ENCODE measurements at places on chromosomes 2 and 18.

DNA sequence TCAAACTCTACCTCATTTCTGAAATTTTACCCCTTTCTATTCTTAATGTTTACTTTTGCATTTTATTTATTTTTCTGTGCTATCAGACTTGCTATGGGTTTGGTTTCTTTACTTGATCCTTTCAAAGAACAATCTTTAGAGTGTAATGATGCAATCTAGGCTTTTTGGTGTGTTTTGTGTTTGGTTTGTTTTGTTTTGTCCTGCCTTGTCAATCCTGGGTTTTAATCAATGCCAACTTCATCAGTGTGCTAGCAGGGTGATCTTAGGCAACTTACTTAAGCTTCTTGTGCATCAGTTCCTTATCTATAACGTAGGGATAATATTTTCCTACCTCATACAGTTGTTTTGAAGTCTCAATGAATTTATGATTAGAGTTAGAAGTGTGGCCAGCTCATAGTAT lies 350.4 kb downstream of the NR4A2 start:
- no peak for DNase-seq

DNA sequence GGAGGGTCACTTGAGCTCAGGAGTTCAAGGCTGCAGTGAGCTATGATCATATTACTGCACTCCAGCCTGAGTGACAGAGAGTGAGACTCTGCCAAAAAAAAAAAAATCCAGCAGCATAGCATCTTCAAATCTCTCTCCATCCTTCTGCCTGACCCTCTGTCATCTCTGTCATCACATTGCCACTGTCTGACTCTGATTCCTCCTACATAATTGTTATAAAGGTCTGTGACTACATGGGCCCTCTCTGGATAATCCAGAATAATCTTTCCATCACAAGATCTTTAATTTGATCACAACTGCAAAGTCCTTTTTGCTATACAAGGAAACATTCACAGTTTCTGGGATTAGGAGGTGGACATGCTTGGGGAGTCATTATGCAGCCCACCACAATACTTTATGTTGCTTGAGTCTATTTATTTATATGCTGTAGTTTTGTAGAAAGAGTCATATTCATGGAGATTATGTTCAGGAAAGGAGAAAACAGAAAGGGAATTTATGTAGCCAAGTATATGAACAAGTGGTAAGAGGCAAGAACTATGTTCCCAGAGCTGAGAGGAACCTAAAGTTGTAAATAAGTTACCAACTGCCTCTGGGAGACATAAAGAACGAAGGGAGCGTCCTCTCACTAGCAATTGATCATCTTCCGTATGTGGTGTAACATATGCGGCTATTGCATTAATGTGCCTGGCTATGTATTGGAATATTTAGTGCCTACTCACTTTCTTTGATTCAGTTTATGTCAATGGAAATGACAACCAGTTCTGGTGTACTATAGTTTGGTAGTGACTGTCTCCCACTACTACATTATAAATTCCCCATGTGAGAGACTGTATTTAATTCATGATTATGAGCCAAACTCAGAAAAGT lies 21.5 kb downstream of the RND3 start:
- no peak for DNase-seq

DNA sequence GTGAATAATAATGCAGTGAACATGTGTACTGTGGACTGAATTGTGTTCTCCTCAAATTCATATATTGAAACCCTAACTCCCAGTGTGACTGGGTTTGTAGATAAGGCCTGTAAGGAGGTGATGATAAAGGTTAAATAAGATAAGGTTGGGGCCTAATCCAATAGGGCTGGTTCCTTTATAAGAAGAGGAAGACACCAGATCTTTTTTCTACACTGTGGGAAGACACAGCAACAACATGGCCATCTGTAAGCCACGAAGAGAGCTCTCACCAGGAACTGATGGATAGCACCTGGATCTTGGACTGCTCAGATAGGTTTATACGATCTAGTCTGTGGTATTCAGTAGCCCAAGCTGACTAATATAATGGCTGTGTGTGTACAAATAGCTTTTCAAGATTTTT lies 66.8 kb downstream of the BMPR2 start:
- DNase-seq = no peak

GRCh38 chr18:33761363-33761762 lies 183.3 kb downstream of the ASXL3 start:
- peak; percentile 20 for DNase-seq

GRCh38 chr2:101597347-101597944 lies 100.1 kb upstream of the MAP4K4 start:
- DNase-seq = no peak

GRCh38 chr2:111095434-111095833 lies 25.3 kb upstream of the BCL2L11 start:
- DNase-seq = no peak

GRCh38 chr2:84865181-84865783 lies 15.6 kb downstream of the TRABD2A start:
- no peak for DNase-seq

DNA sequence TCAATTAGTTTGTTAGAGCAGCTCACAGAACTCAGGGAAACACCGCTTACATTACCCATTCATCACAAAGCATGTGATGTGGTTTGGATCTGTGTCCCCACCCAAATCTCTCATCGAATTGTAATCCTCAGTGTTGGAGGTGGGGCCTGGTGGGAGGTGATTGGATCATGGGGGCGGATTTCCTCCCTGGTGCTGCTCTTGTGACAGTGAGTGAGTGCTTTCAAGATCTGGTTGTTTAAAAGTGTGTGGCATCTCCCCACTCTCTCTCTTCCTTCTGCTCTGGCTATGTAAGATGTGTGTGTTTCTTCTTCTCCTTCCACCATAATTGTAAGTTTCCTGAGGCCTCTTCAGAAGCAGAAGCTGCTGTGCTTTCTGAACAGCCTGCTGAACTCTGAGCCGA lies 63.5 kb upstream of the AGPS start:
- DNase-seq = no peak

GRCh38 chr2:165697748-165698443 lies 96.2 kb downstream of the GALNT3 start:
- no peak for DNase-seq

- no peak for DNase-seq
These were observed 114.8 kb upstream of the PKDCC start for GRCh38 chr2:41933046-41933420.

- DNase-seq = no peak
These were observed 60.0 kb upstream of the OTOF start for GRCh38 chr2:26537826-26538475.

DNA sequence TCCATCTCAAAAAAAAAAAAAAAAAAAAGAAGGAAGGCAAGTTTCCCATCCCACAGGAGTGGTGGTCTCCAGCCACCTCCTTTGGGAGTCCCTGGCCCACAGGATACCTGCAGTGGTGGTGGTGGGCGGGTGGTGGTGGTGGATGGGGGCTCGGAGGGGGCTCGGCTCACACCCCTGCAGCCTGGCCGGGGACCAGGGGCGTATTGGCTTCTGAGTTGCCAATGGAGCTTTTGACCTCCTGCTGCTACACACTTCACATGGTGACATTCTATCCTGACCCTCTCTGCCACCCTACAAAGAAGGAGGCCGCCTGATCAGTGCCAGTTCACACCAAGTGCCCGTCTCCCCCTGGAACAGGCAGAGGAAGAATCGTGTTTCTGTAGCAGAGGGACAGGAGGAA lies 119.6 kb downstream of the NFATC1 start:
- no peak for DNase-seq

DNA sequence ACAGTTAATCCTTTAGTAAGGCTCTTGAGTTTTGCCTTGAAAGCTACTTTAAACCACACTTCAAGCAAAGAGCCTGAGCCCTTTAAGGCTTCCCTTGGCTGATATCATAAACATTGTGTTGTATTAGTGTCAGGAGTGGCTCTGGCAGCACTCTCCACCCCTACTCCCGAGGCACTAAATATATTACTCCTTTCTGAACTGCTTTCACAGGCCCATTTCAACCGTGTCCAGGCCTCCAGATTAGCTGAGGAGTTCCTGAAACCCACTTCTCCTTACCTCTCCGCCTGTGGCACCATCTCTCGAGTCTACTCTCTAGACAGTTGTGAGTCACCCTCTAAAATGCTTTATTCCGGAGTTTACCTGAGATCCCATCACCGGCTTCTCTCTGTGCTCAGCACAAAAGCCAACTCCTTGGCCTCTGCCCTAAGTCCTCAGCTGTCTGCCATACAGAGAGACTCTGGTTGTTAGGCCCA lies 14.4 kb upstream of the STON1 start:
- no peak for DNase-seq

DNA sequence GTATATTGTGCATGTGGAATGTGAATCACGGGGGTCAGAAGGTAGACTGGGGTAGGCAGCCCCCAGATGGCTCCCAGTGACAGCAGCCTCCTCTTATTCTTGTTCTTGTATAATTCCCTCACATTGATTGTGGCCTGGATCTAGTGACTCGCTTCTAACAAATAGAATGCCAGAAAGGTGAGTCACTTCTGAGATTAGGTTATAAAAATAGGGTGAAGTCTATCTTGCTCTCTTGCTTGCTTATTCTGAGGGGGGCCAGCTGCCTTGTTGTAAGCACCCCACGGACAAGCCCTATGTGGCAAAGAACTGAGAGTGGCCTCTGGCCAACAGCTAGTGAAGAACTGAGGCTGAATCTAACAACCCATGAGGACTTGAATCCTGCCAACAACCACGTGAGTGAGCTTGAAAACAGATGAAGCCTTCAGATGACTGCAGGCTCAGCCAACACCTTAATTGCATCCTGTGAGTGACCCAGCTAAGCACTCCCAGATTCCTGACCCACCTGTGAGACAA lies 15.6 kb upstream of the RMND5A start:
- no peak for DNase-seq

DNA sequence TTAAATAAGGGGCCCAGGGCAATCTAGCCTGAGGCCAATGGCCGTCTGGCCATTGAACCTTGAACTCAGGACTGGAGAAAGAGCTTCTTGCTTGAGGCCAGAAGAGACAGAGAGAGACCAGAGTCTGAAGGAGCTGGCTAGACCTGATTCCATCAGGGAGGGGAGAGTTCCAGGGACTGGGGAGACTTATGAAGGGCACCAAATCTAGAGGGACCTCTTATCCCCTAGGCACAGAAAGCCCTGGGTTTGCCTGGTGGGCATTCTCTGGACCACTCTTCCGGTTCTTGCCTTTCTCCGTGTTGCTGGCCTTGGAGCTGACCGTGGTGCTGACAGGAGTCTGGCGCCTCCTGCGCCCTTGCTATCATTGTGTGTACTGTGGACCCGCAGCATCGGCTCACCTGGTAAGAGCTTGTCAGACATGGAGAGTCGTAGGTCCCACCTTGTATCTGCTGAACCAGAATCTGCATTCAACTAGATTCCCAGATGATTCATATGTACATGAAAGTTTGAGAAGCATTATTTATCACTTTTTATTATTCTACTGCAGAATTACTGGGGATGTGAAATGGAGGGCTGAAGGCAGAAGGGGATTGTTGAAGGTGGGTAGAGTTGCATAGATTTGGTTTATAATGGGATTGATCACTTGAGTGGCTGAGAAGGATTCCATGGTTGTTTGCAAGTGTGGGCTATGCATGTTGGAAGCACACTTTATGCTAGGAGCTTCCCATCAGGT lies 4.3 kb upstream of the TRPM8 start:
- no peak for DNase-seq

DNA sequence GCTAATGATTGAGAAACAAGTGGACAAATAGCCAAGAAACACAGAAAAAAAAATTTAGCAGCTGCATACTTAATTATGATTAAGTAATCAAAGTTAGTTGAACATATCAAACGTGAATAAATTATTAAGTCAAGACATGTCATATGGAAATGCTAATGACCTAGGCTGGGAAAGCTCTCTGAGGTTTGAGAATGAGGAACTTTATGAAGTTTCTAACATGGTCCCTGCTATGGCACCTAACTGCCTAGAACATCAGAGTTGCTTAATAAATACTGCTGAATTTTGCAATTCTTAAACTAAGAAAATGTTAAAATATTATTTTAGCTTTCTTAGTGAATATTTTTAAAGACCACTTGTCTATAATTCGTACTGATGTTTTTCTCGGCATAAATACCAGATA lies 99.8 kb downstream of the AFF3 start:
- DNase-seq = no peak

- DNase-seq = no peak
These were observed 160.5 kb upstream of the STK17B start for GRCh38 chr2:196331851-196332250.

GRCh38 chr2:168118733-168119514 lies 128.5 kb downstream of the STK39 start:
- DNase-seq = no peak

- DNase-seq = no peak
These were observed 127.5 kb downstream of the DTNB start for GRCh38 chr2:25545899-25546298.

GRCh38 chr2:160984426-160985077 lies 175.7 kb upstream of the TANK start:
- DNase-seq = no peak

DNA sequence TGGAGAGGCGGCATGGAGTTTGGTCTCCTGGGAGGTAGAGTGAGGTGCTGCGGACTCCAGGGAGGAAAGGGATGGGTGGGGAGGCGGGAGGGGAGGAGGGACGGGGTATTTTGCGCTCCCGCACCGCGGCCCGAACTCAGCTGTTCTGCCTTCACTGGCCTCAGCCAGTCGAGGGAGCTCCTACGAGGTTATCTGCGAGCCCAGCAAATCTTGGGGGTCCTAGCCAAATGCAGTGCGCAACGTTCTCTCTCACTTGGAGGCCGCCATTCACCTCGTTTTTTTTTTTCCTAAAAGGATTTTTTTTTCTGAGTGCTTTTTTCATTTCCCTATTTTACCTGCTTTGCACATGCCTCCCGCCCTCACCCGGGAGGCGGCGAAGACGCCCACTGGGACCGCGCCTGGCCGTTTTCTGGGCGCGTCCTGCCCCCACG lies 877 bp upstream of the BCL2L11 start:
- no peak for DNase-seq

GRCh38 chr2:196205011-196205766 lies 33.8 kb upstream of the STK17B start:
- DNase-seq = no peak

GRCh38 chr2:23901966-23902846 lies 24.7 kb downstream of the ATAD2B start:
- DNase-seq = no peak

DNA sequence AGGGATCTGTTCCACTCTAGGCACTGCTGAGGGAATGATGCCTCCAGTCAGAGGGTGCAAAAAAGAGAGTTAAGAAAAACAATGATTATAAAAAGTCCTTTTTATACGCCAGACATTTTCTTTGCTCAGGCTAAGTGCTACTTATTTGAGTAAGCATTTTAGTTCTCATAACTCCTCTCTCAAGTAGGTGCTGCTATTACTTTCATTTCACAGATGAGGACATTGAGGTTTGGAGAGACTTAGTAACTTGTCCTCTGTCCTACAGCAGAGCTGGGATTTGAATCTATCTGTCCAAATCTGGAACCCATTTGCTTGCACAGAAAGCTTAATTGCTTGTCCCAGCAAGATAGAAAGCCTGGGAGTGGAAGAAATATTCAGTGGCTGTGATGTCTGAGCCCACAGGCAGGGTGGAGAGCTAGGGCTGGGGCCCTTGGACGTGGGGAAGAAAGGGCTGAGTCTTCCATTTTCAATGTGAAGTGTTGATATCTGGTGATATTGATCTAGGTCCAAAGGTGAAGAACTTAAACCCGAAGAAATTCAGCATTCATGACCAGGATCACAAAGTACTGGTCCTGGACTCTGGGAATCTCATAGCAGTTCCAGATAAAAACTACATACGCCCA lies 5.8 kb downstream of the IL37 start:
- no peak for DNase-seq
